Breast epithelium (tissue), 4 donors: ENCODE measurements at places on chromosomes 7 and 10. TPM values are rescaled to one million over a fixed set of nuclear protein-coding genes. Genes with fewer than 3 reads are reported as not detected.

Gene CRHR2
- total RNA-seq = under 0.01 TPM

- DNase-seq = no peak
Observed at GRCh38 chr7:96344236-96344635, 22.3 kb upstream of the SLC25A13 start.

- no peak for DNase-seq
Observed at GRCh38 chr7:28823582-28823981, 134.5 kb downstream of the TRIL start.

DNA sequence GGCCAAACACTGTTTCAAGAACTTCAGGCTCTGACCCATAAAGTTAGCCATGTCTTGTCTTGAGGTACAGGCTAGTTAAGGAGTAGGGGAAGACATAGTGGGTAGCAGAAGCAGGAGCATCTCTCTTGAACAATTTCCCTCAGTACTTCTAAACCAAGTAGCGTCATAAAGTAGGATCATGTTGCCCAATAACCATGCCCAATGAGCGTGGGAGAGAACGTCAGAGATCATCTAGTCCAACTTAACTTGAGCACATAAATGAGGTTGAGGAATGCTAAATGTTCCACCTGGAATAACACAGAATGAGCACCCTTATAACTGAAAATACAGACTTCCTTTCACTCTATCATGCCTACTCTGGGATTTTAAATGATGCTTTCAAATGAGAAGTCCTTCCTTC is 134.9 kb downstream of the AOAH start:
- no peak for DNase-seq

- no peak for DNase-seq
Observed at GRCh38 chr10:126373147-126373546, 15.1 kb downstream of the ADAM12 start.

Gene ANKRD61
- total RNA-seq = 0.33 TPM

Gene CAV1
- total RNA-seq = 117 TPM

DNA sequence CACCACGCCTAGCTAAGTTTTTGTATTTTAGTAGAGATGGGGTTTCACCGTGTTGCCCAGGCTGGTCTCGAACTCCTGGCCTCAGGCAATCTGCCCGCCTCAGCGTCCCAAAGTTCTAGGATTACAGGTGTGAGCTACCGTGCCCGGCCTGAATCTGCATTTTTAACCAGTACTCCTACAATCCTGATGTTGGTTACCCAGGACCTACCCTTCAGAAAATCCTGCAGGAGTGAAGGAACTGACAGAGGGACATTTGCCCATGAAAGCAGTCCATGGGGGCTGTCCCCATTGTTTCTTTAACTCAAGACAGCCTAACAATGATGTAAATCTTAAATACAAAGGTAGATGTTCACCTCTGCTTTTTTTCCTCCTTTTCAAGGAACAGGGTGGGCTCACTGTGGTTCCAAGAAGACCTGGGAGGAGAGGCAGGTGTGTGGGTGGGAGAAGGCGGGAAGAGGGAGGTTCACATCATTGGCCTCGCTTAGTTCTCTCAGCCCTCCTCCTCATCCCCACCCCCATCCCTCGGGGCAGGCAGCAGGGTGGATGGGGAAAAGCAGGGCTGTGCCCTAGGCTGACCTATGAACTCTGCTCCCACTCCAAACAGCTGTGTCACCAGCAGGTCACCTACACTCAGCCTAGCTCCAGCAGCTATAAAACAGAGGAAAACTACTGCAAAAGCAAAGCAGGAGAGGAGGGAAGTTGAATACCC is 13.5 kb downstream of the LRRC20 start:
- no peak for DNase-seq

Gene IL6
- total RNA-seq = 55.3 TPM

GRCh38 chr7:24504040-24504439 is 69.2 kb upstream of the PALS2 start:
- no peak for DNase-seq

GRCh38 chr10:15197276-15197675 is 28.8 kb upstream of the NMT2 start:
- no peak for DNase-seq
